Activated CD4-positive, alpha-beta T cell treated with anti-CD3 and anti-CD28 coated beads, Interleukin-2, amount 10 ng/mL, durations not matched to agents 7 days and 5 days (primary cell): ENCODE measurements at places on chromosomes 7 and 10.
A peak's percentile ranks its signal among the peaks of the same experiment; 100 is the strongest.

- no peak for DNase-seq
Measured at GRCh38 chr10:93208717-93209464, 135.2 kb downstream of the CYP26A1 start.

DNA sequence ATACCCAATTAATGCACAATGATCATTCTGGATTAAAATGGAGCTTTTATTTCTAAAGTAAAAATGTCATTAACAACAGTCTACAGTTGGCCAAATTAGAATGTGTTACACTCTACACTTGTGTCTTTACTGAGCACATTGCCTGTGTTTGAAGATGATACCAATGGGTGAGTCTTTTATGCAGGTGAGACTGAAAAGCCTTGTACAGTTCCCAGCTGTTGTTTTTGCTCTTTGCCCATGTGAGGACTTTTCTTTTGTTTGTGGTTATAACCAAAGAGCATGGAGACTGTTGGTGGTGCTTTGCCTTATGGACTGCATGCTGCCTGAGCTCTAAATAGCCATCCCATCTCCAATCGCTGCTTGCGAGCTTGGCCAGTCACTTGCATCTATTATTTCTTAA, 264.5 kb downstream of the GATA3 start:
- DNase-seq, result no peak

DNA sequence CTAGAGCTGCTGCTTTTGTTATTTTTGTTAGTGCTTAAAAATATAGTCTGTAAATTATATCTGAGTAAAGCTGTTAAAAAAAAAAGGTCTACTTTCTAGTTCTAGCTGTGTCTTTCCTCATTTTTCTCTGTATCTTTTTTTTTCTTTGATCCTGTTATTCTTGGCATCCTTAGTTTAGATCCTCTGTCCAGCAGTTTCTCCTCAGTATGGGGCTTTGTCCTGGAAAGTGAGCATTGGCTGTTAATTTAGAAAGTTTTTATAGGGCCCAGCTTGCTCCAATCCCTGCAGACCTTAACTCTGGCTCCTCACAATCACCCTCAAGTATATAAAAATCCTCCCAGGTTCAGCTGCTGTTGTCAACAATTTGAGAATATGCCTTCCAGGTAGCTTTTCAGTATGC, 23.5 kb downstream of the DDX50 start:
- no peak for DNase-seq

GRCh38 chr7:4299431-4299830, 382.7 kb upstream of the FOXK1 start:
- no peak for DNase-seq

- no peak for DNase-seq
Measured at GRCh38 chr10:31623466-31623865, 304.4 kb downstream of the ZEB1 start.

GRCh38 chr10:6843481-6843881, 263.4 kb upstream of the PRKCQ start:
- no peak for DNase-seq

DNA sequence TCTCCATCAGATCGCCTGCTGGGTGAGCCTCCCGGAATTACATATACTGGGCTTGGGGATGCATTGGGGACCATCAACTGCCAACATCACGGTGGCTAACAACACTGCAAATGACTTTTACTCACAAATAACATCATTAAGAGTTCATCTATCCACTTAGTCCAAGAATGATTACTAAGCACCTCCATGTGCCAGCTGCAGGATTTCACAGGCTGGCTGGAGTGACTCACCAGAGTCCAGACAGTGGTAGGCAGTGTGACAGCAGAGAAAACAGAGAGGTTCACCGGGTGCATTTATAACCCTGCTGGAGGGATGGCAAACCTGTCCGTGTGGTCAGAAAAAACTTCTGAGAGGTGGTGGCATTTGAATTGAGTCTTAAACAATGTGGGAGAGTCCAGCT, 3.2 kb upstream of the IGFBP3 start:
- DNase-seq, result no peak

GRCh38 chr7:2663121-2663886, 24.7 kb upstream of the AMZ1 start:
- DNase-seq, result no peak

DNA sequence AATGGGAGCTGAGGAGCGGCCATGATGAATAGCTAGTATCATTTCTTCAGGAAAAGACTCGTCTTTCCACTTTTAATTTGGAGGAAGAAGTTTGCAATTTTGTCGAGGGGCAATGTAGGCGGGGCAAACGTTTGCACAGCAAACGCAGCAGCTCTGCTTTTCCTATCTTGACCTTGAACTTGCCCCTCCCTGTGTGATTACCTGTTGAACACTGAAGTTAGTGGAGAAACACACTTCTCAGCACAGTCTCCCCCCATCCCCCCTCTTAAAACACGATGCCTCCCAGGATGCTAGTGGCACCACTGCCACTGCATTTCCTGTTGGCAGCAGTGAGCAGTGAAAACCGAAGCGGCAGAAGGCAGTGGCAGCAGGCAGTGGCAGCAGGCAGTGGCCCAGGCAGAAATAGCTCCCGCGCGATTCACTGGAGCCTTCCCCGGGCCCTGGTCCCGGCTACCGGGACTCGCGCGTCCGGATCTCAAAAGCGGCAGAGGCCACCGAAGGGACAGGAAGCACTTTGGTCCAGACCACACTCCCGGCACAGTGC, at the start of gene EPDR1:
EPDR1 (plus strand) TSS at position 336 of the 544 bp plus-strand sequence. CDS start 300 bp downstream, outside the sequence.
- DNase-seq, result peak; percentile 38

- peak; percentile 38 for DNase-seq
Measured at GRCh38 chr10:84308481-84309304, 19.7 kb upstream of the CCSER2 start.

GRCh38 chr7:100397315-100398081, 24.2 kb downstream of the PILRA start:
- DNase-seq, result no peak

- no peak for DNase-seq
Measured at GRCh38 chr7:137836113-137836509, 10.7 kb downstream of the DGKI start.

GRCh38 chr7:131244259-131244852, 83.3 kb upstream of the MKLN1 start:
- no peak for DNase-seq

DNA sequence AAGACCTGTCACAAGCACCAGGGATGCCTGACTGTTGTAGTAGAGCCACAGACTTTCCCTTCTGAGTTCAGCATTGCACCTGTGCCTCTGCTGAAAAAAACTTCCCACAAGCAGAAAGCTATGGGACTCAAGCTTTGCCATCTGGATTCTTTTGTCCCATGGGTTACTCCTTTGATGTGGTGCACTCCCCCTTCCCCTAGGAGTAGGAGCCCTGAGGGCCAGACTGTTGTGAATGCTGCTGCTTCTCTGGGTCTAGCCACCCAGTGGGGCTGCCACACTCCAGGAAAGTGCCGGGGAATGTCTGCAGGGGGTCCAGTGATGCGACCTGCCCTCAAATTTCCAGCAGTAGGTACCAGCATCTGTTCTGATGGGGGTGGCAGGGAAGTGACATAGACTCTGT, 11.7 kb downstream of the CASP7 start:
- no peak for DNase-seq

- no peak for DNase-seq
Measured at GRCh38 chr10:27861781-27862180, 116.2 kb upstream of the MKX start.

- DNase-seq, result no peak
Measured at GRCh38 chr7:118110178-118110925, 73.6 kb upstream of the LSM8 start.

DNA sequence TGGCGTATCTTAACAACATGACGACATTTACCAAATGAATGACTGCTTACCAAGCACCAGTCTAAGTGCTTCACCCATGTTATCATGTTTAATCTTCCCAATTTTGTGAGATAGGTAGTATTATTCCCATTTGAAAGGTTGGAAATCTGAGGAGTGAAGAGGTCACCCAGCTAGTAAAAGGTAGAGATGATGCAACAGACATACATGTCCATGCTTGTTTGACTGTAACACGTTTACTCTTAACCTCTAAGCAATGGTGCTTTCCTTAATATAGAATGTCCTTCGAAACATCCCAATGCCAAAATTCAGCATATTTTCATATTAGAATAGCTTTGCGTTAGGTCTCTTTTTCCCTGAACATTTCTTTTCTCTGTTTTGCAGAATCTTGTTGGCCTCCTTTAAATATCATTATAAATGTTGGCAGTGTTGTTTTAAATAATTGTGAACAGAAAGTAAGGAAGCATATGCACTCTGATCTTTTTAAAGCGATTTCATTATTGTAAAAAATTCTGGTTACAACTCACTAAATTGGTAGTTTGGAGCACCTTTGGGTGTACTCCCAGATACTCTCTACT, 722.8 kb downstream of the AUTS2 start:
- no peak for DNase-seq

- no peak for DNase-seq
Measured at GRCh38 chr10:59852670-59853069, 53.7 kb downstream of the CCDC6 start.

GRCh38 chr7:70288781-70289456, 690.6 kb downstream of the AUTS2 start:
- DNase-seq, result no peak

DNA sequence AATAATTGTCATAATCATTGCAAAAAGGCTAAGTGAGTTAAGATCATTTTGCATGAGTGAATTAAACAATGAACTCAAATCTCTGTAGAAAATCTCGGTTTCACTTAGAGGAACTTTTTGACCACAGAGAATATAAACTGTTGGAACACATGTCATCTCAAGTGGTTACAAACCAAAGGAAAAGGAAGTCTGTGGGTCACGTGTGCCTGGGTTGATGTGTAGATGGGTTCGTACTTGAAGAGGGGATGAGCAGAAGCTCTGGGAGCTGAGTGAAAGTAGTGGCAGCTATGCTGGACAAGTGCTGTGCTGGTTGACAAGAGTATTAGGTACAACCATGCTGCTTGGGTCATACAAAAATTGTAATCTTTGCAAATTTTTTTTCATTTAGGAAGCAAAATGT, 35.0 kb downstream of the GLRX3 start:
- peak; percentile 74 for DNase-seq

DNA sequence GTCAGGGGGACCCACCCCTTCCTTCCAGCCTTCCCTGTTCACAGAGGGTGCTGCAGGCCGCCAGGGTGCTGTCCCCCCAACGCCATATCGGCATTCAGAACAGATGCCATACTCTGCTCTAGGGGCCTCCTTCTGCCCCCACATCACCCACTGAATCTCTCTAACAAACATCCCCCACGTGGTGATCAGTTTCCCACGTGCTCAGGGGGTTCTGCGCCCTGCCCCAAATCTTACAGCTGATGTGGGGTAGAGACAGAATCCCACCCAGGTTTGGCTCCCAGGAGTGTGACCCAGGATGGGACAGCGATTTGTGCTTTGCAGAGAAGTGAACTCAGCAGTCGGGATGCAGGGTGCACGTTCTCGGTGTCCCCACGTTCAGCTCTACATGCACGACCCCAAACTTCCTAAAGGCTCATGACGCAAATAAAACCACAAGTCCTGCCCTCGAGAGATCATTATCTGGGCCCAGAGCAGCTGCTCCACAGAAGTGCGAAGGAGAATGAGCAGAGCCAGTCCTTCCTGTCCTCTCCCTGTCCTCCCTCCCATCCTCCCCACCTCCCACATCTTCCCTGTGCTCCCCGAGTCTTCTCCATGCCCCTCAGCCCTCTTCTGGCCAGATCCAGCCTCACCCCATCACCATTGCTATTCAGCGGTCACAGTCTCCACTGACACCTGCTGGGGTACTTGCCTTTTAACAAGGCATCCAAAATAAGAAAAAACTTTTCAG, 423.4 kb downstream of the DNAJB6 start:
- no peak for DNase-seq

- DNase-seq, result no peak
Measured at GRCh38 chr7:17131983-17132655, 166.3 kb upstream of the AHR start.

DNA sequence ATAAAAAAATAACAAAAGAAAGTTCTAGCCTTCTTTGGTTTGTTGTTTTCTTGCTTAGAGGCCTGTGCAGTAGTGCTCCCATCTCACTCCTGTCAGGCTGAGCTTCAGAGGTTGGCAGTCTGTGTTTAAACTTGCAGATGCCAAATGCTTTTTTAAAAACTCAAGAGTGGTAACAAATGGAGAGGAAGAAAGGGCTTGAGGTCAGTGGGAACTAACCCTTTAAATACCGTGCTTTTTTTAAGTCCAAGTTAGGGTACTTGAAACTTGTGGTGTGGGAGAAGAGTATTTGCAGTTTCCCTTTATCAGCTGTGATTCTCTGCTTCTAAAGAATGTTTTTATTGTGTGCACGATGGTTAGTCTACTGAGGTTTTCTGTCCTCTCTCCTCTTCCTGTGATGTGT, 29.4 kb downstream of the ZRANB1 start:
- no peak for DNase-seq

GRCh38 chr7:8142477-8142876, 119.5 kb downstream of the ICA1 start:
- DNase-seq, result no peak

GRCh38 chr10:1267568-1267967, 211.4 kb downstream of the WDR37 start:
- no peak for DNase-seq

- DNase-seq, result no peak
Measured at GRCh38 chr10:77609781-77610272, 27.8 kb downstream of the KCNMA1 start.

DNA sequence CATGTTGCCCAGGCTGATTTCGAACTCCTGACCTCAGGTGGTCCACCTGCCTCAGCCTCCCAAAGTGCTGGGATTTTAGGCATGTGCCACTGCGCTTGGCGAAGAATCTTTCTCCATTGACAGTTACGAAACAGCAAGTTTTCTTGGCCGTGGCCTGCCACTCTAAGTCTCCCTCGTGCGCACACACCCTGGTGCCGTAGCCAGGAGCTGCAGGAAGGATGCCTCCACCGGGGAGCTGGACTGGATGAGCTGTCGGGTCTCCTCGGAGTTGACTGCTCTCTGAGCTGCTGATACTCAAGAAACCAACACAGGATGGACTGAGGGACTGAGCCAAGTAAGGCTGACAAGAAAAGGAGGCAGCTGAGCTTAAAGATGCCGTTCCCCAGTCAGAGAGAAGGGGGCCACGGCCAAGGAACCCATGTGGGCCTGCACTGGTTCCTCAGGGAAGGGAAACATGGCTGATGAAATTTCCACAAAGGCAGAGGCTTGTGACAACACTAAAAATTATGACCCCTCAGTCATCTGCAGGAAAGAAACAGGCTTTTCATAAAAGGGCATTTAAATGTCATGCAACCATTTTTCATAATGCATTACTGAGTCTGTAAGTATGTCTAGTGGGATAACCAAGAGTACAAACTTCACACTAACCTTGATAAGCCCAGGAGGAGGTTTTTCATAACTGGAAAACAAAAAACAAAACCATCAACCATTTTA, 27.7 kb upstream of the FKBP9 start:
- no peak for DNase-seq

- no peak for DNase-seq
Measured at GRCh38 chr7:158931804-158932298, 75.5 kb downstream of the DYNC2I1 start.

- no peak for DNase-seq
Measured at GRCh38 chr7:131726686-131727085, 170.3 kb upstream of the PODXL start.
